ENCODE measurements at places on chromosomes 7 and 10. TPM values are rescaled to one million over a fixed set of nuclear protein-coding genes. Genes with fewer than 3 reads are reported as not detected.

DNA sequence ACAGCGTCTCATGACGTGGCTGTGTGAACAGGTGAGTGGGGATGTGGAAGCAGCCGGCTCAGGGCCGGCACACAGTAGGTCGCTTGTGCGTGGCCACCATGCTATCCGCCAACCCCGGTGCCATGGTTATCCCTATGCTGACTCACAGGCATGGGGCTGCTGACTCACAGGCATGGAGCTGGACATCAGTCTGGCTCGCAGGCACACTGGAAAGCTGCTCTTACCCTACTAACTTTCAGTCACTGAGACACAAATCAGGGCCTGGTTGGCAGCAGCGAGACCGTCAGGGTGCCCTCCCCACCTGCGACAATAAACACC is 341.9 kb downstream of the PTPRN2 start:
- no peak for DNase-seq

DNA sequence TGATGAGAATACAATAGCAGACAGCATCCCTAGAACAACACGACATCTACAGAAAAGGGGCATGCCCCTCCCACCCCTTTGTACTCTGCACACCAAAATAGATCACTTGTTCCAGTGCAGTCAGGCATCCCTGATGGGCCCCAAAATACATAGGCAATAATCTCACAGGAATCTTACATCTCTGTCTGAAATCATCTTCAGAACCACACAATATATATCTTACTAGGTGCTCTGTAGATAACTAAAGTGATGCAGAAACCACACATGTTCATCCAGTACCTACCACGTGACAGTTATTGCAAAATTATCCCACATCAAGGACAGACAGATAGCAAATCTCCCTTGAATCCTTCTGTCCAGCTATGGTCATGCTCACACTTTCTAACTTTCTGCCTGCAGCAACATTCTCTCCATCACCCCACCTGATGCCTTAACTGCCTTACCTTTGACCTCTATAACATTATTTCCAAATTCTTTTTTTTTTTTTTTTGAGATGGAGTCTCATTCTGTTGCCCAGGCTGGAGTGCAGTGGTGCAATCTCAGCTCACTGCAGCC is 30.7 kb downstream of the ST8SIA6 start:
- no peak for DNase-seq

- DNase-seq, result no peak
Observed at GRCh38 chr7:106196460-106197021, 84.4 kb upstream of the SYPL1 start.

DNA sequence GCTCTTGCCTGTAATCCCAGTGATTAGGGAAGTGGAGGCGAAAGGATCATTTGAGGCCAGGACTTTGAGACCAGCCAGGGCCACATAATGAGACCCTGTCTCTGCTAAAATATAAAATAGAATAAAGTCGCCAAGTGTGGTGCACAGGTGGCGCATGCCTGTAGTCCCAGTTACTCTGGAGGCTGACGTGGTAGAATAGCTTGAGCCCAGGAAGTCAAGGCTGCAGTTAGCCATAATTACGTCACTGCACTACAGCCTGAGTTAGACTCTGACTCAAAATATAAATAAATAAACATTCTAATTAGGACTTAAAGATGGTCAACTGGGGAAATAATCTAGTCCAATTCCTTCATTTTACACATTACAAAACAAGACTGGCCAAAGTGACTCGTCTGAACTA is 768 bp downstream of the CHCHD2 start:
- peak; percentile 60 for DNase-seq

DNA sequence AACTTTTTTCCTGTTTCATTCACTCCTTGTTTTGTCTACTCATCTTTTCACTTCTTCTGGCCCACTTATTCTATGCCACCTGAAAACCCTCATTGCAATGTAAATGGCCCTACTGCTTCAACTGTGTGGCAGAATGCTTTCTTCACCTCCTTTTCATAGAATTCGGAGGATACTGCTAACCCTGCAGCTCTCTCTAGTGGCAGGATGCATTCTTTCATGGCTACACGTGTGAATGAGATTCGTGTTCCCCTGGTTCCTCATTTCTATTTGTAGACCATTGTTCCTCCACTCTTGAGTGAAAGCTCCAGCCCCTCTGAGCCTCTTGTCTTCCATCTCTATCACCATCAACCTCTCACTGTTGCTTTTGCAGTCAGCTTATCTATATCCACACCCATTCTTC is 20.9 kb upstream of the CYP26C1 start:
- DNase-seq, result no peak

- DNase-seq, result no peak
Observed at GRCh38 chr7:148380596-148381419, 209.8 kb upstream of the C7orf33 start.

GRCh38 chr7:105267244-105267643 is 121.5 kb downstream of the SRPK2 start:
- no peak for DNase-seq

Gene TRIM73
- total RNA-seq, result 8.3 TPM

Gene FFAR4
- total RNA-seq, result not detected

Gene HKDC1
- 1.8 TPM for total RNA-seq

Gene BTBD16
- not detected for total RNA-seq

Gene MALRD1
- not detected for total RNA-seq

Gene H2BK1
- total RNA-seq, result not detected

Gene CFAP46
- total RNA-seq, result not detected

Gene GIMAP7
- 134 TPM for total RNA-seq
